ENCODE measurements at places on chromosomes 7 and 10. TPM values are rescaled to one million over a fixed set of nuclear protein-coding genes. Genes with fewer than 3 reads are reported as not detected.

ADO gene
- total RNA-seq: 22.8 TPM

HKDC1 gene
- 21.3 TPM for total RNA-seq

TUBB8 gene
- total RNA-seq: not detected

RTKN2 gene
- 0.58 TPM for total RNA-seq

FOXP2 gene
- not detected for total RNA-seq

FAM13C gene
- total RNA-seq: not detected

Data from A549 treated with RU486 at 1 μM for 4 hours (cell line).